ENCODE measurements at places on chromosomes 4 and X.

DNA sequence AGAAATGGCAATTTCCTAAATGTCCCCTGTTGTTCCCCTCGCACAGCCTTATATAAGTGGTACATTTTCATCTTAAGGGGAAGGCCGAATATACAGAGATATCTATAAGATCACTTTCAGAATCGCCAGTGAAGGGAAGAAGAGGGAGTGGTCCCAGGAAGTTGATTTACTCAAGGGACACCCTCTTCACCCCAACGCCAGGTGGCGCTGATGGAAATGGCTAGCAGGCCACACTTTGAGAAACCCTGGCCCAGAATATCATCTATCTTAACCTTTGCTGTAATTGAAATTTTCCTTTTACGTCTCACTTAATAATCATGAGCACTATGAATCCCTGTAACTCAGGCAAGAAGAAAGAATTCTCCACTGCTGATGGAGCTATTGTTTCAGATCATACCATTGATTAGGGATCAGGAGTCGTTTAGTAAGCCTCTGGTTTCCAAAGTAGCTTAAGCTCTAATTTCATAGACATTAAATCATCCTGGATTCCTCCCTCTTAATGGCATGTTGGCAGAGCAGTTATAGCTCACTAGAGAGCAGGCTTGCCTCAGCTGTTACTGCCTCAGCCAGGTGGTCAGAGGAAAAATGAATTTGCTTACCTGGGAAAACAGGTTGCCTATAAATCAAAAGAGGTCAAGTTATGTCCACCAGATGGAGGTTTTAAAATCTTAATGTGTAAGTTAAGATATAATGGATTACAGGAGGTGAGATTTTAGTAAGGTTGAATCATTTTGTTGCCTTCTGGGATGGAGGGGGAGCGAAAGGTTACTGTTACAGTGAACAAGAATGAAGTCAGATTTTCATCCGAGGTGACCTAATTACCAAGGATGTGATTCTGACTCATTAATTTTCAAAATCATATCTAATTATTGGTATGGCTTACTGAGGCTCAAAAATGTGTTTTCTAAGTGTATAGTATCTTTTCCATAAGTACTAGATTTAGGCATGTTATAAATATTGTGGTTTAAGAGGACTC, 941.2 kb upstream of the TENM3 start:
- DNase-seq = peak; percentile 43

GRCh38 chr4:186248643-186249042, 17.3 kb upstream of the F11 start:
- no peak for DNase-seq

DNA sequence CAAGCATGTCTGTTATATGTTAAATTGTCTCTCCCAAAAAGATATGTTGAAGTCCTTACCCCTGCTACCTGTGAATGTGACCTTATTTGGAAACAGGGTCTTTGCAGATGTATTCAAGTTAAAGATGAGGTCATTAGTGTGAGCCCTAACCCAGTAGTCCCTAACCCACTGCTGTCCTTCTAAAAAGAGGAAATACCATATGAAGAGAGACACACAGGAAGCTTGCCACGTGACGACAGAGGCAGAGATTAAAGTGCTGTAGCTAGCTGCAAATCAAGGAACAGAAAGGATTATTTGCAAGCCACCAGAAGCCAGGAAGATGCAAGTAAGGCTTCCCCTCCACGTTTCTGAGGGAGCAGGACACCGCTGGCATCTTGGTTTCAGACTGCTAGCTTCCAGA, 150.1 kb downstream of the HNRNPD start:
- no peak for DNase-seq

- DNase-seq = no peak
Measured at GRCh38 chr4:84579403-84579776, 3.5 kb upstream of the CDS1 start.

- DNase-seq = no peak
Measured at GRCh38 chr4:121138039-121138825, 25.9 kb downstream of the TNIP3 start.

GRCh38 chr4:28373601-28374000, 1513.0 kb downstream of the STIM2 start:
- no peak for DNase-seq

GRCh38 chr4:141851246-141851891, 215.0 kb downstream of the IL15 start:
- no peak for DNase-seq

DNA sequence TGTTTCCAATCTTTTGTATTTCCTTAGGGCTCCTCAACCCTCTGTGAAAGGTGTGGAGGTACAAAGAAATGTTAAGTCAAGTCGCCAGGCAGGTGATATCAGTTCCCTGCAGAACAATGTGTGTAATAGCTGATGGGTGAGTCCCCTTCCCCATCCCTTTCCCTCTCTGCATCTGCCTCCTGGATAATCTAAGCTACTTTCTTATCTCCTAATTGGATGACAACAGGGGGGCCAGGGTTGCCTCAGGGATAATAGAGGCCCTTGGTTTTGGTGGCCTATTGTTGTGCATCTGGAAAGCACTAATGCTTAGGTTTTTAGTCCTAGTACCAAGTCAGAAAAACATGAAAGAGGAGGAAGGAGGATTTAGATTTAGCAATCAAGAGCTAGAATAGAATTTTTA, 29.1 kb downstream of the MAGED1 start:
- no peak for DNase-seq

DNA sequence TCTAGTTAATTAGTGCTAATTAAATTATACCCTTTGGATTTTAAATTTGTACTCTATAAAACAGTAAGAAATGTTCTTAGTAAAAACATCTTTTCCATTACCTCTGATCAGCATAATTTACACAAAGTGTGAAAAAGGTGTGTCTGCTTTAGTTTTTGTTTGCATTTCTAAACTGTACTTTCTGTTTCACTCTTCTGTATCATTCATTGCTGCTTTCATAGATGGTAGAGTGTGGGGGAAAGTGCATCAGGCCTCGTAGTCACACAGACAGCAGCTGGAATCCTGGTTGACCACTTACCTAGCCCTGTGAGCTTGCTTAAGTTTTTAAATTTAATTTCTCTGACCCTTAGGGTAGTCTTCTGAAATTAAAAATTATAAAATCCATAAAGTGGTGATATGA, 275.4 kb upstream of the PITX2 start:
- no peak for DNase-seq

DNA sequence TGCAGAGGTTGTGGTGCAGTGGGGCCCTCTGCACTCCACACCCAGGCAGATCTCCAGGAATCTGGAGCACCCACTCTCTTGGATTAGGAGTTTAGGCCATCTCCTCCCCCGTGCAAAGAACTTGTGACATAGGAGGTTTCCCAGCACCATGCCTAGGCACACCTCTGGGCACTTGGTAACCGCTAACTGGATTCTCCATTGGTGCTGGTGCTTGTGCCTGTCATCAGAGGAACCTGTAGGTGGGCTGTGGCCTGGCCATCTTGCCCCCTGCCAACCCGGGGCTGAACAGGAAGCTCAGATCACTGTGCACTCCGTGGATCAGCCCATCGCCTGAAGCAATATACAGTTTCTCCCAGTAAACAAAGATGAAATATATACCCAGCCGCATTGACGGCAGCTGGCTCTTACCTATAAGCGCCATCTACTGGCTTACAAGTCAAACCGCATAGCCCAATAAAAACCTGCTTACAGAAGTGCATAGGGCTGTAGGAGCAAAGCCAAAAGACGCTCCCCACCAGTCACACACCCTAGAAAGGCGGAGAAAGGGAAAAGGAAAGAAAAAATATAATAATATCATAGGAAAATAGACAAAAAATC, 19.1 kb upstream of the TEX13B start:
- DNase-seq = no peak

- no peak for DNase-seq
Measured at GRCh38 chr4:5084911-5085475, 33.7 kb downstream of the STK32B start.

DNA sequence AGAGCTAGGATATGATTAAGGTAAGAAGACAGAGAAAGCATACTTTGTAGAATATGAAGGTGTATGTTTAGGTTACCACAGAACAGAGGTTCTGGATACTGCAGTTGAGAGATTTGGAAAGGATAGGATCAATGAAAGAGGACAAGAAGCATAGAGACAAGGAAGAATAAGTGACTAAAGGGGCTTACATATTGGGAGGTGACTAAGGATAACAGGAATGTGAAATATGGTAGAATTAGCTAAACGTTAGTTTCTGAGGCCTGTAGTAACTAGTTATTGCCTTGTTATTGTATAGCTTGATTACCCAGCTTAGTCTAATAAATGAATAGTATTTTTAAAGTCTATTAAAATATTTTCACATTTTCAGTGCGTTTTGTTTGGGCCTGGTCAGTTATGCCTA, 38.2 kb downstream of the CENPI start:
- no peak for DNase-seq

DNA sequence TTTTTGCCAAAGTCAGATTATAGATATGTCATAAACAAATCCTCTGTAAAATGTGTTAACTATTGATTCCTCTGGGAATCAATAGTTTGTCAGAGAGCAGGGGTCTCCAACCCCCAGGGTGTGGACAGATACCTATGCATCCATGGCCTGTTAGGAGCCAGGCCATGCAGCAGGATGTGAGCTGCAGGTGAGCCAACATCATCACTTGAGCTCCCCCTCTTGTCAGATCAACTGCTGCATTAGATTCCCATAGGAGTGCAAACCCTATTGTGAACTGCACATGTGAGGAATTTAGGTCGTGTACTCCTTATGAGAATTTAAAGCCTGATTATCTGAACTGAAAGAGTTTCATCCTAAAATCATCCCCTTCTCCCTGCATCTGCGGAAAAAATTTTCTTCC, 1365.4 kb downstream of the ARAP2 start:
- DNase-seq = no peak

DNA sequence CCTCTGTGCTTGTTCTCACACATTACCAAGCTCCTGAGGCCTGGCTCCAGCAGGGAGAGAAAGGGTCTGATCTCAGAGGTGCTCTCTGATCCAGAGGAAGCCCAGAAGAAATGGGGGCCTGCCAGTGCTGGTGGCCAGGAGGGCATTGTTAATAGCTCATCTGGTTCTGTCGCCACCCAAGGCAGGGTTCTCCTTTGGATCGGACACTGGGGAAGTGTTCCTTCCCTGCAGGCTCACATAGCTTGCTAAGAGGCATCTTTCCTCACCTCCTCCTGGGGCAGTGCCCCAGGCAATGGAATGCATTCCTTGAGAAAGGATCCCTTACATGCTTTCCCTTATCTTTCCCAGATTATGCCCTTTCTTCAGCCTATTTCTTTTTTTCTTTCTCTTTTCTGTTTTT, 53.8 kb downstream of the RBM47 start:
- no peak for DNase-seq

- no peak for DNase-seq
Measured at GRCh38 chr4:77599378-77599777, 6.2 kb upstream of the CXCL13 start.

DNA sequence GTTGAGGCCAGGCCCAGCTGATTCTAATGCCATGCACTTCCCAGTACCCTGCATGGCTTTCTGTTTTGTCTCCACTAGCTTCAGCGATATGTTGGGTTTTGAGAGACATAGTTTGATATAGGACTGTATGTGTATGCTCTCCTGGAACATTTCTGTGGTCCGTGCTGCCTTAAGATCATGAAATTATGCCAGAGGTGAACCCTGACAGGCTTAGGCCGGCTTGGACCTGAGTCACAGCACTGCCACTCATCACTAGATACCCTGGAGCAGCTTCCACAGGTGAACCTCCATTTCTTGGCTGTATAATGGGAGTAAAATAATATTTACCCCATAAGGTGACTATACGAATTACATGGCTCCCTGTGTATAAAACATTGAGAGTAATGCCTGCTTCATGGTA, 6.4 kb downstream of the SGMS2 start:
- no peak for DNase-seq

GRCh38 chrX:71253253-71254091, 468 bp downstream of the ZMYM3 start:
- DNase-seq = no peak

DNA sequence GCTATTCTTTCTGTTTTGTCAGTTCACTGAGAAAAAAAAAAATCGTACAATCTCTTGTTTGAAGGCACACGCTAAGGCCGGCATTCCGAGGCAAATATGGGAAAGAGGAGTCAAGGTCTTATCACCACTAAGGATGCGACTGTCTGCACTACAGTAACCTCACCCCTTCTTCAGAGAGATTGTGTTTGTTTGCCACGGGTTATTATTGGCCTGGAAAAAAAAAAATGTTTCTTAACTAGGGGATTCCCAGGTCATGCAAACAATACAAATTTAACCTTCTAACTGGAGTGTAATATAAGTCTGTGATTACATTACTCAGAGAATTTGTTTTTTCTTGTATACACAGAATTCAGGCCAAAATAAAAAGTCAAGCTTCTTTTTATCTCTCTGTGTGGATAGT, 168.3 kb downstream of the TMA16 start:
- DNase-seq = no peak

DNA sequence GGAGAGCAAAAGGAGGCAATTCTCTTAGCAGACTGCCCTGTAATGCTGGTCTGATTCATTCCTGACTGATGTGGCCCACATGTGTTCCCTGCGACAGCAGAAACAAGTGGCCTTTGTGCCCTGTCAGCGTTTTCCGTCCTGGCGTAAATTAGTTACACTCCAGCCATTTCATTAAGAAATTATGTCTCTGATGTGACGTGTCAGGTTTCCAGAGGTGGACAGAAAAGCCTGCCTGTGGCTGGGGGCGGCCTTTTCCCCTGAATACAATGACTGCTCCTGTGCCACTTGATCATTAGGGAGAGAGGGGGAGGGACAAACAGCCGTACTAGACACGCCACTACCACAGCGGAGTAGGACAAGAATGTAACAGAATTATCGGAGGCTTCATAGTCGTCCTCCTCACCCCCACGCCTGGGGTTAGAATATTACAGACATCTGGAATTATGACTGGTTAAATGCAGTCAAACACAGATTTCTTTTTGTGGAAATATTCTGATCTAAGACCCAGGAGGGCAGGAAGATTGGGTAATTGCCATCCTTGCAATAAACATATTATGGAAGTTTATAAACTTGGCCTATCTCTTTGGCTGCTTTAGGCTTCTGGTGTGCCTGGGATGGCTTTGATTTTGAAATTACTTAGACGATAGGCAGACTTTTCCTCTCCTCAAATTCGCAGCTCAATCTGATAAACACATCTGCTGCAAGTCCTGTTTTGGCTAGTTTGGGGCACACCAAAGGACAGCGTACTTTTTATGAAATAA, 146.2 kb upstream of the BCOR start:
- DNase-seq = no peak

DNA sequence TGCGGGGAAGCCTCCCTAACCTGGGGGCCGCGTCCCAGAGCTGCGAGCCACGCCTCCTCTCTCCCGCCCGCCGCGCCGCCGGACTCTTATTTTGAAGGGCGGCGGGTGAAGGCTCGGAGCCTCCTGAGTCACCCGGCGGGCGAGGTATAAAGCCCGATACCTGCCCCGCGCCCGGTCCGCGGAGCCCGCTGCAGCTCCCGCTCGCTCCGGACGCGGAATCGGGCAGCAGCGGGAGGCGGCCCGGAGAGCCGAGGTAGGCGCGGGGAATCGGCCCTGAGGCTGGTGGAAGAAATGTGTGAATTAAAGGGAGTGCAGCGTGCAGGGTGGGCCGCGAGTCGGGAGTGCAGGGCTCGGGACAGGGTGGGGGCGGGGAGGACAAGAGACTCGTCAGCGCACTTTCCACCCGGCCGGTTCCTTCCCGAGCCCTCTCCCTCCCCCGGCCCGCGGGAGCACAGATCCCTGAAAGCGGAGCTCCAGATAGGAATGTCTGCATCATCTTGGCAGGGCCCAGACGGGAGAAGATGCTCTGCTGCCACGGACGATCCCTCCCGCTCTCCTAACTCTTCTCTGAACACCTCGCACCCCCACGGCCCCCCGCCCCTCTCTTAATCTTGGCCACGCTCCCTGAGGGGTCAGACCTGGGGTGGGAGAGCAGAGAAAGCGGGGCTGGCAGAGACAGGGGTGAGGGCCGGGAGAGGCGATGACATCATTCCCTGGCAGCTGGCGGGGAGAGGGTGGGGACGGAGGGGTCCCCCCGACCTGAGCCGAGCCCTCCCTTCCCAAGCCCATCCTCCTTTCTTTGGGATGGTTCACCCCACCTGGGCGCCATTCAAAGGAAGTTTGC, 177.9 kb downstream of the CBR4 start:
- DNase-seq = peak; percentile 88
